ENCODE measurements at places on chromosomes 4 and X.
A peak's percentile ranks its signal among the peaks of the same experiment; 100 is the strongest.

DNA sequence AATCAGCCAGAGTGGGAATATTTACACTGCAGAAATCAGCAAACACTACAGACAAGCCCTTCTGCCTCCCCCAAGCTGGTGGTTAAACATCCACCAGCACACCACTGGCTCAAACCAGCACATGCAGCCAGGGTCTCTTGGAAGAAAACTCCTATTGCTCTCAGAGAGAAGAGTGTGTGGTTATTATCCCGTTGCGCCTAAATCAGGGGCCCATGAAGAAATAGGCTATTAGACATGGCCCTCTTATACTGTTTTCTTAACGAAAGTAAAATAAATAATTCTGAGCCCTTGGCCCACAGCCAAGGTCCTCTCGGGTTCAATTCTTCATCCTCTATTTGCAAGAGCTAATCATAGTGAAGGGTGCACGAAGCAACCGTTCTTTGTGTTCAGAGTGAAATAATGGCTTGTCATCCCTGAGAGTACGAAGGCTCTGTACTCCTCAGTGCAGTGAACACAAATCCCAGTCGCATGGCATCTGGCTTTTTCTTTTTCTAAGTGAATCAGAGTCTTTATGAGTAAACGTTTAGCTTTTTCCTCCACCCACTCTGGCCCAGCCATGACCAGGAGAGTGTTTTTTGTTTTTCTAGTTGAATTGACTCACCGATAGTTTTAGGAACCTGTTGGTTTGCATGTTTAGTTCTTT, 33.4 kb upstream of the RBM47 start:
- no peak for DNase-seq

DNA sequence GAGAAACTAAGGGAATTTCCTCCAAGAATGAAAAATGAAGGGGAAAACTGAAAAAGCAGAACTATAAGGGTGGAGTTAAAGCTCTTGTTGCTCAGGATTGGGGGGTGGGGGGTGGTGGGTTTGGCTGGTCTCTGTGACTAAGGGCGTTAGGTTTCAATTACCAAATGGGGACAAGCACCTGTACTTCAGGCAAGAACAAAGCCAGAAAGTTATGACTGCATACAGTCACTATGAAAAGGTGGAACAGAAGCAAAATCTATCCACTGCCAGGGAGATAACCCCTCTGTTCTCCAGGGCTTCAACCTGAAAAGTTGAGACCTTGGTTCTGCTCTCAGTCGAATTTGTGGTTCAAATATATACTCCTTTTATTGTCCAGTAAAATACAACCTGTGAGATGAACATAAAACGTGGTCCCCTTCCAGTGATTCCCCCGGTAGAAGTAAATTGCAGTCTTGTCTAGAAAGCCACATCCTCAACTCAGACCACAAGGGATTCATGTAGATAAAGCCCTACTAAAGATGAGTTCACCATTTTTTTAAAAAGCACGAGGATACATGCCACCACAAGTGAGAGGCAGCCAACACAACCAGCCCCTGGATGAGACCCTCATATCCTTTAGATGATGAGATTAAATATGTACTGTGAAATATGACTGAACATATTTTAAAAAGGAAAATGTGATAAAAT, 257.1 kb upstream of the RPS6KA3 start:
- no peak for DNase-seq

GRCh38 chr4:10083861-10084641, 32.5 kb downstream of the WDR1 start:
- DNase-seq: peak; percentile 10

DNA sequence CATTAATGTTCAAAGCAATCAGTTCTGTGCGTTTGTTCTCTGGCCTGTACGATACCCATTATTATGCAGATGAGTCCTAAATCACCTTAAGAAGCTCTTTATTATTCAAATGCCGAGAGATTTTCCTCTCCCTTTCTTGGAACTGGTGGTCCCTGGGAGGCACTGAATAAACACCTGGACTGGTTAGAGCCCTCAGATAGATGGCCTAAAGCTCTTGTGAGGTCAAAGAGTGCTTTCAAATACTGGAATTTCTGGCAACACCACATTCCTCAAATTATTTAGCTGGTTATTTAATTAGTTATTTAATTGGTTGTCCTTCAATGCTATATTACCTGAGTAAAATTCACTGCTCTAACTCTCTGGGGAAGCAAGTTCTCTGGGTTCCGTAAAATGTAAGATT, 3.0 kb downstream of the ARHGEF38 start:
- no peak for DNase-seq

GRCh38 chr4:80876810-80877209, 153.7 kb upstream of the BMP3 start:
- no peak for DNase-seq

DNA sequence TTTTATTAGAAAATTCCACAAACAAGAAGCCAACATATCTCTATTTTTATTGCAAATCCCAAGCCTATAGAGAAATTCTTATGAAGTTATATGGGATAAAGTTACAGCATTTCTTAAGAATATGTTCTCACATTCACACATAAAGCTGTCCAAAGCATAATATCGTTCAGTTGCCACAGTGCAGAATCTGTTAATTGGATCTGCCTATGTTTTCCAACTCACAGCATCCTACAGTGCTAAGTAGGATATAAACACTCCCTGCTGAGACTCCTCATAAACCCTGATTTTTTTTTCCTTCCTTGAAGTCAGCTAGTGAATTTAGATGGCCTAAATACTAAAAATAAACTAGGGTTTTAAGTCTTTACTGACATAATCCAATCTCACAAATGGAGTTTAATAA, 307.9 kb downstream of the PDGFC start:
- no peak for DNase-seq

DNA sequence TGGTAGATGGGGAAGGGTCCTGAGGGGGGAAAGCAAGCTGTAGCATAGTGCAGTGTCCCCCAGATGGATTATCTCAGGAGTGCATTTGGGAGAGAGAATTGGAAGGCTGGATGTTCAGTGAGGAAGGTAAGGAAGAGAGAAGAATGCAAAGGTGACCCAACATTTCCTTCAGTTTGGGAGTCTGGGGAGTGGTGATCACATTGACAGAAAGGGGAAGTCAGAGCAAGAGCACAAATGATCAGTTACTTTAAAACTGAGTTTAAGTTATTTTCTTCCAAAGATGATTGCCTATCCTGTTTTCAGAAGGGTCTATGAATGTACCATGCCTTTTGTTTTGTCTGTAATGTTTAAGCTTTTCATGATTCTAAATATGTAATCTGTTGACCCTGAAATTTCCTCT, 47.6 kb downstream of the ARHGAP10 start:
- no peak for DNase-seq

DNA sequence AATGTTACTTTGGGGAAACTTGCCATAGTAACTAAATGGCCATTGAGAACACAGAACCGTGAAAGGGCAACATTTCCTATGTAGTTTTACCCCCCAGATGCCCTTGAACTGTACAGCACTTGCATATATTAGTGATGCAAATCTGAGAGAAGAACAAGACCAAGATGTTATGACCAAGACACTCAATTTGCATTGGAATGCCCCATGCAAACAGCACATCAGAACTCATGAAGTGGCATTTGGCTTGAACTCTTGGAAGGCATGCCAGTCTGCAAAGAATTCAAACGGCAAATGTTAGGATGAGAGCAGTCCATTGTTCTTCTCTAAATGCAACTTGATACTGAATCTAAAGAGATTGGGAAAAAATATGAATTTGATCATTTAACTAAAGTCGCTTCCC, 139.4 kb upstream of the CXorf66 start:
- no peak for DNase-seq

GRCh38 chrX:45894864-45895645, 650.2 kb downstream of the ZNF674 start:
- DNase-seq: no peak

DNA sequence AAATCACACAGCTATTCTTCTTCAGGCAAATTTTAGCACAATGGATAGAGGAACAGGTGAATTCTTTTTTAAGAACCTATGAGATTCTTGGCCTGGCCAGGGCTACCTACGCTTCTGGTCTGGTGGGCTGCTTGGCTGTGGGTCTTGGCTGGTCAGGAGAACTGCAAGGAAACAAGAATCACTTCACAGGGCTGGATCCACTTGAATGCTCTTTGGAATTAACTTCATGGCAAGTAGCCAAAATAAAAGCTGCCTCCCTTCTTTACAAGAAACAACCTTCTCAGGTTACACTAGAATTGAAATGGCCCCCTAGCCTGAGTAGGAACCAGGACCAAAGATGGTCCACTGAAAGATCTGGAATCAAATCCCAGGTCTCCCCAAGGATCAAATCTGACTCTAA, 519.1 kb downstream of the IQCM start:
- no peak for DNase-seq

- no peak for DNase-seq
Measured at GRCh38 chrX:20753076-20753475, 486.4 kb upstream of the RPS6KA3 start.

- peak; percentile 75 for DNase-seq
Measured at GRCh38 chr4:139030614-139031235, 15.1 kb downstream of the NOCT start.

DNA sequence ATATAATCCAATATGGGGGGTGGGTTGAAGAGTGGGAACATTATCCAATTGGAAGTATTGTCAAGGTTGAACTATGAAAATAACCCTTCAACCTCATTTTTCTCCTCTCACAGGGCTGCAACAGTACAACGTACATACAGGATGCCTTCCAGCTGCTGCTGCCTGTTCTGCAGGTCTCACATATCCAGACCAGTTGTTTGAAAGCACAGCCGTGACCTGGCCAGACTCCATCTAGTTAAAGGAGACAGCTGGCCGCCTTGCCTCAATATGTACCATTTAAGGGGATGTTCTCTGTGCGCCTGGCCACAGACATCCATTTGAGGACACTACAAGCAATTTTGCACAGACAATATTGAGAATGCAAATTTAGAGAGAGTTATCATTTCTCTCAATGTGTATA, 75.7 kb downstream of the FAM114A1 start:
- DNase-seq: no peak

GRCh38 chr4:136838607-136839006, 693.7 kb downstream of the PCDH18 start:
- DNase-seq: no peak

GRCh38 chr4:147851135-147851534, 119.2 kb downstream of the ARHGAP10 start:
- DNase-seq: no peak

DNA sequence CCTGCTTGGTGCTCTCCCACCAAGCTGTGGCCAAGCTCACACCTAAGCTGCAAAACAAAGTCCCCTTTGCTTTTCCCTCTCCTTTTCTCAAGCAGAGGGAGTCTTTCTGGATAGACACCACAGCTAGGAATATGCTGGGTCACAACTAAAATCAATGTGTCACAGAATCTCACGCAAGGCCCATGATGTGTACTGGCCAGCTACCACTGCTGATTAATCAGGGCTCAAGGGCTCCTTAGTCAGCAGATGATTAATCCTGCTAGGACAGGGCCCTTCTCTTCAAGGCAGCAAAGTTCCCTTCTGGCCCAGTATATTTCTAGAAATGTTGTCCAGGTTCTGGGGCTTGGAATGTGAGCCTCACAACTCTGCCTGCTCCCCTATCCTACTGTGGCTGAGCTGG, 32.0 kb upstream of the TENT5D start:
- no peak for DNase-seq

DNA sequence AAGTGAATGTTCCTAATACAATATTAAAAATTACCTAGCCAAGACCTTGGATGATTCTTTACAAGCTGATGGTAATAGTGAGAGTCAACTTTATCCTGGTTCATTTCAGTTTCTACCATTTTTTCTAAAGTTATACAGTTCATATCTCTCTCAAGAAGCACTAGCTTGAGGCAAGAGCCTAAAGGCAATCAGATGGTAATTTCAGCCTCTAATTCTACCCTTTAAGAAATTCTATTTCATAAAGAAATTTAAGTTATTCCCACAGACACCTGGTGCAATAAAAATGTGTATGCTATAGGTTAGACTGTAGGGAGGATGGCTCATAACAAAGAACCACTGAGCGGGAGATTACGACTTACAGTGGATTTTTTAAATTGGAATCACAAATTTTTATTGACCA, 984.2 kb upstream of the ADGRL3 start:
- no peak for DNase-seq

DNA sequence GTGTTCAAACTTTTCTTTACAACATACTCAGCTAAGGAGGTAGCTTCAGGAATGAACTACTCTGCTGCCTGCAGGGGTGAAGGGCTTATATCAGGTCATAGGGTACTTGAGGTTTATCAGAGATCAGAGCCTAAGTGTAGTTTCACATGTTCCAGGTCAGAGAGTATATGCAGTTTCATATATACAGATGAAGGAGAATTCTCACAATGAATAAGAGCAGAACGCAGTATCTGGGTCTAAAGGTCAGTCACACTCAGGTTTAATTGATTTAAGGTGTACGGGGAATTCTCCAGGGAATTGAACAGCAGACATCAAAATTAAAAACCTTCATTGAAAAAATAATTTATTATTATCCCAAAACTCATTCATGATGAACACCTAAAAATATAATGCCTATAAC, 700.6 kb downstream of the TECRL start:
- DNase-seq: no peak

DNA sequence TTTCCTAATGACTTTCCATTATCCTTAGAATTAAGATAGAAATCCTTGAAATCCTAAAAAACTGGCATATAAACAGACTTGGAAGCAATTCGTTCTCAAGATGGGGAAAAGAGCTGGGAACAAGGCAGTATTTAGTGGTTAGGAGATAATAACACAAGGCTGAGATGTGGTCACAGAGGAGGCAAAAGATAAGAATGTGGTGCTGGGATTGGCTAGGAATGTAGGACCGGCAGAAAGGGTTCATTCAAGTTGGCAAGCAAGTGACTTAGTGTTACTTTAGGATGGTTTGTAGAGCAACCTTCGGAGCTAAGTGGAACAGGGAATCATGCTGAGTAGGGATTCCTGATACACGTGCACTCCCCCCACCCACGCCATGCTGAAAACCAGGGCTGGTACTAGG, 121.9 kb upstream of the RPS6KA3 start:
- DNase-seq: no peak

GRCh38 chr4:26144526-26145155, 176.2 kb upstream of the RBPJ start:
- no peak for DNase-seq

DNA sequence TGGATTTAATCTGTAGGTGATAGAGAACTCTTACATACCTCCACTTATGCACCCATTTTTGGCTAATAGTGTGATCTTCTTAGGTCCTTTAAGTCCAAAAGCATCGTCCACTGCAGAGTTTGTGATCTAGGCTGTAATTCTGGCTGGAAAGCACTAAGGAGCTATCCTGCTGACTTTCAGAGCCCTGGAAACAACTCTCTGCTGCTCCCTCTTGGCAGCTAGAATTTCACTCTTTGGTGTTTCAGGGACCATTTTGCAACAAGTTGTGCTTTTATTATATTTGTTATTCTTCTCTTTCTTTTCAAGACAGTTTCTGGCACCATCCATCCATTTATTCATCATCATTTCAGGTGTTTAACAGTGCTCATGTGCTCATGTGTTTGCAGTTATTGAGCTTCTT, 130.0 kb downstream of the RBM46 start:
- DNase-seq: no peak

- no peak for DNase-seq
Measured at GRCh38 chr4:118124997-118125396, 90.7 kb downstream of the NDST3 start.

GRCh38 chr4:185071236-185071811, 53.0 kb downstream of the HELT start:
- DNase-seq: no peak

Data from mesothelial cell of epicardium (in vitro differentiated cells).